ENCODE measurements at places on chromosomes 1 and 21. TPM values are rescaled to one million over a fixed set of nuclear protein-coding genes. Genes with fewer than 3 reads are reported as not detected.
A peak's percentile ranks its signal among the peaks of the same experiment; 100 is the strongest.

- DNase-seq, result no peak
These were observed 96.7 kb upstream of the JUN start for GRCh38 chr1:58880592-58880991.

- DNase-seq, result no peak
These were observed 5.1 kb upstream of the HNRNPU start for GRCh38 chr1:244869364-244869827.

GRCh38 chr1:156838972-156839371 is 19.9 kb downstream of the INSRR start:
- DNase-seq, result no peak

DNA sequence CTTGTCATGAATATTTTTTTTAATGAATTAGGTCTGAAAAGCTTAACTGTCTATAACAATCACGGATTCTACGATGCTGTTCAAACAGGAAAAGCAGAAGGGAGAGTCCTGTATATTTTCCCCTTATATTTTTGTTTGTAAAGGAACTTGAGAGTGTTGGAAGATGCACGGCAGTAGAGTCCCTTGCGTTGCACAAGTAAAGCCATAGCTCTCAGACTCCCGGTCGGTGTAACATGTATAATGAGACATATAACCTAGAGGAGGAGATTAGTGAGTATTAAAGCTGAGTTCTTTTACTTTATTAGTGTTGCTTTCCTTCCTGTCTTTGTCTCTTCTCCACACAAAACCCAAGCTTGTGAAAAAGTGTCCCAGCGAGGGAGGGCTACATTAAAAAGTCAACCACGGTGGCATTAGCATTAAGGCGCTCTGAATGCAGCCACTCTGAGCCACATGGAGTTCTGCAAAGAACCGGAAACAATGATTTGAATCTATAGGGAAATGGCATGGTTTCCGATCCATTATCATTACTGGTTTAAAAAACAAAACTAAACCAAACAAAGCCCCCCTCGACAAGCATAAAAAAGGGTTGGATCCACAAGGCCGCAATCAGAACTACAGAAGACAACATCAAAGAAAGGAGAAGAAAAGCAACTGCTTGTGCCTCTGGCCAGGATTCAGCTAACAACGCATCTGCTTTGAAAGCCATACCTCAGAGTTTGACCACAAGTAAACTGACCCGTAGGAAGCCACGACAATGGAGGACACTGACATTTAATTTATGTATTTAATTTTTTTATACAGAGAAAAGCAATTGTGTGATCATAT is 356.8 kb downstream of the LMO4 start:
- peak; percentile 40 for DNase-seq

GRCh38 chr1:183548116-183548515 is 42.1 kb downstream of the NCF2 start:
- DNase-seq, result no peak

DNA sequence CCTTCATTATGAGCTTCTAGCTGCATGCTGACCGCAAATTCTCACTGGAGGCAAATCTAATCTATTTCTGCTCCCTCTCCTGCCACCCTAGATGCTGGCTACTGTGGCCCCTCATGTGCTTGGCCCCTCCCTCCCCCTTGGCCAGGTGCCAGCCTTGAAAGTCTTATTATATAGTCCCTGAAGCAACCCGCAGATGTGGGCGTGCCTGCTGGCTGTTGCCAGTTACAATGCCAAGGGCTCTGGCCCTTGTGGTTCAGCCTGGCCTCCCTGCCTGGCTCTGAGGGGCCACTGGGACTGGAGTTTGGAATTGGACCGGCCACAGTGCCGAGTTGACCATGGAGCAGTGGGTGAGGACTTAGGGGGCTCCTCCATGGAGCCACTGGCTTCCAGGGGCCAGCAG is 78.9 kb upstream of the ACTRT2 start:
- no peak for DNase-seq

- peak; percentile 65 for DNase-seq
These were observed 5.4 kb downstream of the CCDC190 start for GRCh38 chr1:162855461-162856150.

GRCh38 chr1:23566304-23566703 is 7.0 kb upstream of the ID3 start:
- no peak for DNase-seq

GRCh38 chr1:39925721-39926342 is 24.1 kb upstream of the MYCL start:
- peak; percentile 35 for DNase-seq

DNA sequence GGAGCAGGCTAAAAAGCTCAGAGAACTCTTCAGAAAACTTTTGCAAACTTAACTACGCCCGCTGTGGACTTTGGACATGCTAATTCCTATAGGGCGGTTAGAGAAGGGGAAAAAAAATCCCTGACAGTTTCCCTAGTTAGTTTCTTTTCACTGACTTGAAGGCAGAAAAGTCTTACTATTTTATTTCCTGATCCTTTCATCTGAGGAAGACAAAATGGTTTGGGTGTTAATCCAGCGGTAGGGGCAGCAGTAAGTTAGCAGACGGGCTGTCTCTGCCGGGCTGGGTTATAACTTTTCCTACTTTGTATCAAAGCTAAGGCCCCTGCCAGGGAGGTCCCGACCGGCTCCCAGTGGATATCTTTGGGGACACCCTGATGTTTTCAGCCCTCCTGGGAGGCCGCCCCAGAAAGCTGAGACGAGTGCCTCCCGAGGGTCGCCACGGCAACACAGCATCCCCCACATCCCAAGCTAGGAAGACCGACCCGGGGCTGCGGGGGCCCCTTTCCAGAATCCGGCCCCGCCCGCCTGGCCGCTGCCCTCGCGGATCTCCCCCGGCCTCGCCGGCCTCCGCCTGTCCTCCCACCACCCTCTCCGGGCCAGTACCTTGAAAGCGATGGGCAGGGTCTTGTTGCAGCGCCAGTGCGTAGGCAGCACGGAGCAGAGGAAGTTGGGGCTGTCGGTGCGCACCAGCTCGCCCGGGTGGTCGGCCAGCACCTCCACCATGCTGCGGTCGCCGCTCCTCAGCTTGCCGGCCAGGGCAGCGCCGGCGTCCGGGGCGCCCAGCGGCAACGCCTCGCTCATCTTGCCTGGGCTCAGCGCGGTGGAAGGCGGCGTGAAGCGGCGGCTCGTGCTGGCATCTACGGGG is 162.6 kb downstream of the RUNX1 start:
- no peak for DNase-seq

GRCh38 chr1:98842241-98842640 is 162.4 kb downstream of the PLPPR5 start:
- DNase-seq, result no peak

GRCh38 chr21:36232641-36233040 is 76.0 kb downstream of the DOP1B start:
- DNase-seq, result no peak

- DNase-seq, result no peak
These were observed 40.9 kb downstream of the RGS5 start for GRCh38 chr1:163161841-163162240.

GRCh38 chr1:81183553-81183952 is 617.2 kb upstream of the ADGRL2 start:
- no peak for DNase-seq

GRCh38 chr1:6464514-6464836 is 1.5 kb downstream of the TNFRSF25 start:
- no peak for DNase-seq

- DNase-seq, result peak; percentile 2
These were observed 81.4 kb downstream of the ASTN1 start for GRCh38 chr1:177082855-177083693.

DNA sequence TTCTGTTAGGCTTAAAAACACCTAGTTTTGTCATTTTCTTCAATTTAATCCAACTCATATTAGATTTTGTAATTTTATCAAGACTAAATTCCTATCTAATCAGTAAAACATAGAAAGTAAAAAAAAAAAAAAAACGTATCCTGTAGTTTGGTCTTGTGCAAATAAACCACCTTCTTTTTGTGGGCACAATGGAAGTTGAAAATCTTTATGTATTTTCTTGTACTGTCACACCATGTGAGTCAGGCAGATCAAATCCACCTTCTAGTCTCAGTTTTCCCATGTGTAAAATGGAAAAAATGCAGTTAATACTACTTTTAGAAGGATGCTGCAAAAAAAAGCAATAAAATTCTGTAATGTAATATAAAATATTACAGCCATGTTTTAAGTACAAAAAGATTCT is 129.8 kb downstream of the CYYR1 start:
- DNase-seq, result no peak

DNA sequence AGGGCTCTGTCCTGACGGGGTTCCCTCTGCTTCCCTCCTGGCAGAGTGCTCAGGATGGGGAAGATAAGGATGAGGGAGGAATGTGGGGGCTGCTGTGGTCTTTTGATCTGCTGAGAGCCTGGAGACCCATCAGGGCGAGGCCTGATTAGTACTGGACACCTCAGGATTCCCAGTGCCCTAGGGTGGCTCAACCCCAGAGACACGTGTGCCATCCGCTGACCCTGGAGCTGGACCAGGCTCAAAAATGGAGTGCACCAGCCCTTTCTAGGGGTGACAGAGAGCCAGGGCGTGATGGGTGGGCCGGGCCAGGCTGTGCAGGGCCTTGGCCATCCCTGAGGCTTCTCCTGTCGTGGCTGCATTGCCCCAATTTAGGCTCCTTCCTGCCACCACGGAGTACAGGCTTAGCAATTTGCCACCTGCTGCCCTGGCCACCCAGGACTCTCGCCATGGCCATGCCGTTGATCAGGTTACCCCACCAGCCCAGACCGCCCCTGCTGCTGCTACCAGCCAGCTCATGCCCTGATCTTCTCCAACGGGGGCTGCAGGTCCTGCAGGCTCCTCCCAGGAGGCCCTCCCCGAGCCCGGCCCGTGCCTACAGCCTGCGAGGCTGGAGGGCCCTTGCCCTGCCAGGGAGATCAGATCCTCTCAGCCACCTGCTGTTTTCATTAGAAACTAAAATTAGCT is 9.5 kb downstream of the WNT4 start:
- no peak for DNase-seq

Gene LCA5L
- 0.28 TPM for total RNA-seq

Gene B3GALT5
- total RNA-seq, result 0.18 TPM

Gene ELF3
- not detected for total RNA-seq

Gene FHL3
- 7.2 TPM for total RNA-seq

Gene SLAMF8
- total RNA-seq, result not detected

Gene DNTTIP2
- total RNA-seq, result 24.4 TPM

Gene FAM177B
- total RNA-seq, result not detected

Gene CSF3R
- total RNA-seq, result not detected

Data from IMR-90 (cell line).